ENCODE measurements at places on chromosomes 7 and 10. TPM values are rescaled to one million over a fixed set of nuclear protein-coding genes. Genes with fewer than 3 reads are reported as not detected.

The WASHC2C gene
- 25.9 TPM for total RNA-seq

The DNAJC12 gene
- total RNA-seq, result 37.0 TPM

The GPR37 gene
- 0.07 TPM for total RNA-seq

The MTERF1 gene
- 19.3 TPM for total RNA-seq

The FIS1 gene
- 144 TPM for total RNA-seq

The C7orf33 gene
- total RNA-seq, result not detected

The HMX3 gene
- 43.5 TPM for total RNA-seq

The ACTL6B gene
- not detected for total RNA-seq

The MKLN1 gene
- 50.5 TPM for total RNA-seq

The WNT16 gene
- total RNA-seq, result not detected

The FAM25C gene
- not detected for total RNA-seq

The TAS2R3 gene
- 1.2 TPM for total RNA-seq

The LIPF gene
- not detected for total RNA-seq

The VGF gene
- 5.7 TPM for total RNA-seq

The SPDYE5 gene
- total RNA-seq, result 0.09 TPM

The HMX2 gene
- total RNA-seq, result 0.58 TPM

The VSTM2A gene
- not detected for total RNA-seq

The GCK gene
- 0.11 TPM for total RNA-seq

The INHBA gene
- total RNA-seq, result 0.02 TPM

The MSANTD7 gene
- total RNA-seq, result 27.2 TPM

The NAT16 gene
- not detected for total RNA-seq

The SFRP5 gene
- total RNA-seq, result 0.40 TPM

The PTPN20 gene
- total RNA-seq, result not detected

The SPDYE2B gene
- not detected for total RNA-seq

The GRM3 gene
- total RNA-seq, result not detected

The DAGLB gene
- total RNA-seq, result 16.4 TPM

The CREM gene
- total RNA-seq, result 46.4 TPM

The FBXL13 gene
- 27.4 TPM for total RNA-seq

The PLXNA4 gene
- 0.04 TPM for total RNA-seq

The EBLN1 gene
- 0.95 TPM for total RNA-seq

The KIF11 gene
- total RNA-seq, result 30.1 TPM

All from K562 (cell line).